ENCODE measurements at places on chromosomes 16 and 17.

DNA sequence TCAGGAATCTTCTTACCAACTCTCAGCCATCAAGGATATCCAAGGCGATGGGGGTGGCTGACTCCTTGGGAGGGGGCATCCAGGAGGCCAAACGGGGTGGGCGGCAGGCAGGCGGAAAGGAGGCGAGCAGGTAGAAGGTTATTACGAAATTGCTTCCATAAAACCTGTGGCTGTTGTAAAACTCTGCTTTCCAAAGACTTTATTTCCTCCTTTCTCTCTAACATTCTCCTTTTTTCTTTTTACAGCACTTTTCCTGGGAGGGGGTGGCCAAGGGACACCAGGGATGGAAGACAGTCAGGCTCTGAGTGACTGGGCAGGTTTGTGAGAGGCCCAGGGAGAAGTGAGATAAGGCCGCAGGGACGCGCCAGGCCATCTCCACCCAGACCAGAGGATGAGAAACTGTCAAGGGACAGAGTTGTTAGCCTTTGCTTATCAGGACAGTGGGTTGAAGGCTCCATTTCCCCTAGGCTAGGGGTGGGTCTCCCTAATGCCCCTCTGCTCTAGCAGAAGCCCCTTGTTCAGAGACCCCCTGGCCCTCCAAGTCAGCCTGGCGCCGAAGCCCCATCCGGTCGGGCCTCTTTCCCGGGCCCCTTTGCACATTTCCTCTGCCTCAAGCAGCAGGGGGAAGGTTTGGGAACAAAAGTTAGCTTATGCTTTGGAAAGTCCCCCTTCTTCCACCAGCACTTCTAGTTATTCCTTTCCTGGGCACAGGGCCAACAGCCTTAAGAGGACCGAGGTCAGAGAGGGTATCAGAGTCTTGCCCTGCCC is 5.0 kb upstream of the HOXB9 start:
- no peak for DNase-seq

DNA sequence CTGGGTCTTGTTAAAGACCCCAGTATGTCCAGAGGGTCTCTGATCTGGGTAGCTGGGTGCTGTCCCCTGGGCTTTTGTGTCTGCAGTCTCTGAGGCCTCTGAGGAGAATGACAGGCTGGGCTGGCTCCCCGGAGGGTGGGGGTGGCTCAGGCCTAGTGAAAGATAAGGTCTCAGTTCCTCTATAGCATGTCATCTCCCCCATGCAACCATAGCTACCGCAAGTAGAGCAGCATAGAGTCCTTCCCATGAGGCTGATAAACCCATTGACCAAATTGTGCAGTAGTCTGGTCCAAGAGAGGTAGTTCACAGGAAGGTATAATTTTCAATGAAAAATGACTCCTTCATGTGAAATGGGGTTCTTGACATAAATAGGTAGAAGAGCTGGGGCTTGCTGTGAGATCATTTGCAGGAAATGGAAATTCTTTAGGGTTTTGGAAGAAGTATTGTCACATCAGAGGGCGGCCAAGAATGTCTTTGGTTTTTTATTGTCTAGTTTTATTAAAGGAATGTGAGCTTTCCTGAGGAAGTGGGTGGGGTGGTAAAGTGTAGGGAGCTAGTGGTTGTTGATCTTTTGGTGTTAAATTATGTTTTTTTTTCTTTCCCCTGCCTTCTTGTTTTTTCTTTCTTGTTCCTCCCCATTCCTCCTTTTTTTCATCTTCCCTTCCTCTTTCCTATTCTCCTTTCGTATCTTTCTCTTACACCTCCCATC is 21.0 kb downstream of the SLC7A6OS start:
- no peak for DNase-seq

DNA sequence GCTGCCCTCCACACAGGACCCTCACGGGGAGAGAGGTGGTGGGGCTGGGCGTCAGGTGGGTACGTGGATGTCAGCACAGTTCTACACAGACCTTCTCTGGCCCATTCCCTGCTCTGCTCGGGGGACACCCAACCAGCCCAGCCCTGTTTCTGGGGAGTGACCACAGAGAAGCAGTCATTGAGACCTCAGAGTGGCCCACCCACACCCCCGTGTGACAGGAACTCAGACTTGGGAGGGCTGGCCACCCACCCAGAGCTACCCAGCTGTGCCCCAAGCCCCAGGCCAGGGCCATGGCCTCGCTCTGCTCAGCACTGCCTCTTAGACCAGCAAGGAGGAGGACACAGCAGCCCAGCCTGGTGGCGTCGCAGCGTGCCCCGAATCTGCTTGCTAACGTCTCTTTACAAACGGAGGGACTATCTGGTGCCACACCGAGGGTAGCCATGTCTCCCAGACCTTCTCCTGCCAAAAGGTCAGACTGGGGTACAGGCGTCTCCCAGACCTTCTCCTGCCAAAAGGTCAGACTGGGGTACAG is 77.7 kb downstream of the KLHDC4 start:
- no peak for DNase-seq

GRCh38 chr17:40326014-40326831 is 17.2 kb downstream of the RARA start:
- no peak for DNase-seq

DNA sequence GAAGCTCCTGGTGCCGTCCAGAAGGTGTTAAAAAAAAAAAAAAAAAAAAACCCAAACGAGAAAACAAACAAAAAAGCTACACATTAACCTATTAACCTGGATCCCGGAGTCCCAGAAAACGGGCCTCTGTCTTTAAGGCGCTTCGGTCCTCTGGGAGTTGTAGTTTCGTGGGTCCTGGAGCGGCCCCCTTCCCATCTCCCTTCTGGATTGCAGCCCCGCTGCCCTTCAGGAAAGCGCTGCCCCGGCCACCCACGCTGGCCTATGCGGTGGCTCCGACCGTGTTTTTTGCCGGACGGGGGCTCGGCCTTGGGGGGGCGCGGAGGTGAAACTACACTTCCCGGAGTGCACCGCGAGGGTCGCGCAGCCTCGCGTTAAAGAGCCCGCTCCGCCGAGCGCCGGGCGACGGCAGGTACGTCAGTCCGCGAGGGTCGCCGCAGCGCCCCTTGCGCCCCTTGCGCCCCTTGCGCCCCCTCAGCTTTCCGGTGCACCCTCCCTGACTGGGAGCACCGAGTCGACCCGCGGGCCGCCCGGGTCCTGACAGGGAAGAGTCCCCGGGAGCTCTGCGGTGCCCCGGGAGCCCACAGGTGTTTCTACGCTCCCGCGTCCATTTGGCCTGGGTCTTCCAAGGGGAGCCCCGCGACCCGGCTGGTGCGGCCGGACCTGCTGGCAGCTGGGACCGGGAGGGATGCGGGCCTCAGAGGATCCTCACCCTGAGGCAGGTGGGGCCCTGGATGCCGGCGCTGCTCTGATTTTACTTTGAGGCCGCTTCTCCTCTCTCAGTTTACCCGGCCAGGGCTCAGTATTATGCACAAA is at the start of gene FCSK:
Gene FCSK (plus strand): TSS at position 374 of the 813 bp plus-strand sequence. CDS start 8,596 bp downstream, outside the sequence.
- peak; percentile 33 for DNase-seq
